Uterus (tissue), 4 donors: ENCODE measurements at places on chromosomes 7 and 10. TPM values are rescaled to one million over a fixed set of nuclear protein-coding genes. Genes with fewer than 3 reads are reported as not detected.
A peak's percentile ranks its signal among the peaks of the same experiment; 100 is the strongest.

MLXIPL gene
- 1.9 TPM for total RNA-seq

HSPA12A gene
- total RNA-seq: 8.8 TPM

PPP1R3C gene
- 20.7 TPM for total RNA-seq

SLC26A5 gene
- total RNA-seq: not detected

CASD1 gene
- 72.6 TPM for total RNA-seq

GHRHR gene
- total RNA-seq: not detected

GRM3 gene
- total RNA-seq: not detected

SPDYE6 gene
- total RNA-seq: not detected

RPP38 gene
- 0.29 TPM for total RNA-seq

CDK5 gene
- 9.3 TPM for total RNA-seq

FZD1 gene
- 39.3 TPM for total RNA-seq

MMRN2 gene
- total RNA-seq: 45.0 TPM

COL1A2 gene
- total RNA-seq: 231 TPM

SLC26A3 gene
- total RNA-seq: 1.0 TPM

GRCh38 chr7:136131304-136131630, 154.1 kb upstream of the MTPN start:
- DNase-seq: no peak

- no peak for DNase-seq
These were observed 168.3 kb downstream of the CHRM2 start for GRCh38 chr7:137036768-137037167.

DNA sequence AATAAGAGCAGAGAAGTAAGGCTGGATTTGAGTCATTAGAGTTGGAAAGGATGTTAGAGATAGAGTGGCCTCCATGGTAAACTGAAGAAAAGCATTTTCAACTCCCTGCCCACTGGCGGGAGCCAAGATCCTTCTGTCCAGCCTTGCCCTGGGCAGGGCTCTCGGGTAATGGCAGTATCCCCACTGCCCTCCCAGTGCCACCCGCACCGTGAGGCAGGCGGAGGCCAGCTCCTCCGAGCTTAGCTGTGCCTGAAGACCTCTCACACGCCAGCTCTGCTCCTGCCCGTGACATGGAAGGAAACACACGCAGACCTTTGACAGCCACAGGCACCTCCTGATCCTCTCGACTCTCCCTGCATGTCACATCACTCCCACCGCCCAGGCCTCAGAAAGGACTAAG, 22.3 kb downstream of the BCCIP start:
- DNase-seq: no peak

DNA sequence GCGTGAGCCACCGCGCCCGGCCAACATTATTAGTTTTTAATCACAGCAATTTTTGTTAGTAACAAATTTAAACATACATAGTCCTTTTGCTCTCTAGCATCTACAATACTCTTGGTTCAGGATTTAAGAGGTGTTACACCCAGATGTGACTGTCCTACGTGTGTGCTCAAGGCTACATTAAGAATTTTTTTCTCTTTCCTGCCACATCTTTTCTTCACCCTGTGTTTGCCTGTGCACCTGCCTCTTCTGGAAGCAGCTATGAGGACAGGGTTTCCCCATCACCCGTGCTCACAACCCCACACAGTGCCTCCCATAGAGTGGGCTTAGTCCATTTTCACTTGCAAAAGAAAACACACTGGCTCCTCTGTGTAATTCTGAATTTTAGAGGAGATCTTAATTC, 186.7 kb upstream of the KLF6 start:
- no peak for DNase-seq

DNA sequence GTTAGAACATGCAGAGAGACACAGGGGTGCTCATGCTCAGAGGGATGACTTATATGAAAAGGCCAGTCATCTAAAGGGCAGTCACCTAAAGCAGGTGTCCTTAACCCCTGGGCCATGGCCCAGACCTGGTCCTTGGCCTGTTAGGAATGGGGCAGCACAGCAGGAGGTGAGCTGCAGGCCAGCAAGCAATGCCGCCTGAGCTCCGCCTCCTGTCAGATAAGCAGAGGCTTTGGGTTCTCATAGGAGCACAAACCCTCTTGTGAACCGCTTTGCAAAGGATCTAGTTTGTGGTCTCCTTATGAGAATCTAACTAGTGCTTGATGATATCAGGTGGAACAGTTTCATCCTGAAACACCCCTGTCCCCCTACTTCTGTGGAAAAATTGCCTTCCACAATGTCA, 14.5 kb downstream of the ANKRD7 start:
- no peak for DNase-seq

GRCh38 chr10:131422731-131423130, 111.2 kb upstream of the TCERG1L start:
- DNase-seq: no peak

DNA sequence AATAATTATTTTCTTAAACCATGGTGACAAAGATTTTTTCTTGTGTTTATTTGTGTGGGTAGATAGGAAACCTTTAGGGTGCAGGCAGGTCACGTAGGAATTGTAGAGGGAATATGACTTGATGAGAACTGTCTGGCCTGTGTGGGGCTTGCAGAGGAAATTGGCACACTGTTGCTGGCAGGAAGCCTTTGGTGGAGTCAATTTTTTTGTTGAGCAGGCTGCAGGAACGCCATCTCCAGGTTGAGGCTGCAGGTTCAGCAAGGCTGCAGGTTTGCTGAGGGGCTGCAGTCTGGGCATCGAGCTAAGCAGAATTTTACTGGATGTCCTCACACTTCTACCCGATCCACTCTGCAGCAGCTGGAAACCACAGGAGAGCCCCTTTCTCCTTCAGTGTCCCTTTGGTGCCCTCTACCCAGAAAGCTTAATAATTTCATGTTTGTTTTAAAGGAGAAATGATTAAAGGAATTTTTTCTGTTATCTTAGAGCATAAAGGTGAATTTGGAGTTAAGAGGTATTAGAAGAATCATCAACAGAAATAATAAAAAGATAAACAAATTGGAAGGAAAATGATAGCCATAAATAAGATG, 37.0 kb downstream of the TBC1D12 start:
- no peak for DNase-seq

- DNase-seq: peak; percentile 52
These were observed 61.2 kb downstream of the DNAJB6 start for GRCh38 chr7:157397731-157398691.

GRCh38 chr7:126780993-126781392, 471.7 kb downstream of the GRM8 start:
- no peak for DNase-seq

DNA sequence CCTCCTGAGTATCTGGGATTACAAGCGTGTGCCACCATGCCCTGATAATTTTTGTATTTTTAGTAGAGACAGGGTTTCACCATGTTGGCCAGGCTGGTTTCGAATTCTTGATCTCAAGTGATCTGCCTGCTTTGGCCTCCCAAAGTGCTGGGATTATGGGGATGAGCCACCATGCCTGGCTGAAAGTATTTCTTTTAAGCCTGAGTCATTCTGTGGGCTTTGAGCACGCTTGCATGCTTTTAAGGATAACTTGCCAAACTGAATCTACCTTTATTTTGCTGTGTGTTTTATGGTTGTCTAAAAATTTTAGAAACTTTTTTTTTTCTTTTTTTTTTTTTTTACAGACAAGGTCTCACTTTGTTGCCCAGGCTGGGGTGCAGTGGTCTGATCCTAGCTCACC, 33.2 kb downstream of the CNNM2 start:
- DNase-seq: no peak

- DNase-seq: no peak
These were observed 21.0 kb upstream of the ABI1 start for GRCh38 chr10:26881600-26882331.

DNA sequence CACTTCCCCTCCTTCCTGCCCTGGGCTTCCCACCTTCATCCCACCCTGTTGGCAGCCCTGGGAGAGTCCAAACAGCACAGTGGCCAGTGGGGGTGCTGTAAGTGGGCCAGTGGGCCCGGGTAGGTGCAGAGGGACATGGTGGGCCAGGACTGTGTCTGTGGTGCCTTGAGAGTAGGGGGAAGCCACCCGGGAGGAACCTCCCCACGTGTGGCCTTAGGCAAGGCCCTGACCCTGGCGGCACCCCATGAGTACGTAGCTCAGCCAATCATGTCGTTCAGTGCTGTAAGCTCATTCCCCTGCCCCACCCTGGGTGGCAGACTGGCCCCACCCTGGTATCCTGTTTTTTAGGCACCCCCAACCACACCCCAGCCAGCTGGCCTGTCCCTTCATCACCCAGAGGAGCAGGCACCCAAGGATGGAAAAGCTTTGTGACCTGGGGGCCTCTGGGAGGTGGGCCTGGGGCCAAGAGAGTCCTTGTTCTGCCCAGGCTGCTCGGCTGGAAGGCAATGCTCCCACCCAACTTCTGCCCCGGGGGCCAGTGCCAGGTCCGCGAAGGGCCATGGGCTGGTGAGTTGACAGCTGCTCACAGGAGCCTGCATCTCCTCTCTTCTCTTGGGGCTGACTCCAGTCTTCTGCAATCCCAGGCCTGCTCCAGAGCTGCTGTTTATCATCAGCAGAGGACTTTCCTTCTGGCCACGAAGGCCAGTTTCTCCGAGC, 41.6 kb downstream of the TSPAN15 start:
- DNase-seq: peak; percentile 16

DNA sequence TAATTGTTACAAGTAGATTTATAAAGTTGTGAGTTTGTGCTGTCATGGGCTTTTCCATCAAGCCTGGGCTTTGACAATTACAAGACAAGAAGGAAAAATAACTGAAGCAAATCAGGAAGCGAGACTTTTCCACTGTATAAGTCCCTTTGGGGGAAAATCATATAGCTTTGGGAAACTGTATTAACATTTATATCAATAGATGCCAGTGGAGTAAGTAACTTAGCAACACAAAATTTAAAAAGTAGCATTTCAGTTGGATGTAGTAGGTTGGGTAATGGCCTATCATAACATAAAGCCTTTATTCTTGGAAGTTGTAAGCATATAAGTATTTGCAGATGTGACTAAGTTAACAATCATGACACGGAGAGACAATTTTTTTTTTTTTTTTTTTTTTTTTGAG, 931.1 kb downstream of the CNTNAP2 start:
- DNase-seq: no peak

GRCh38 chr7:158843771-158844170, 12.6 kb upstream of the DYNC2I1 start:
- DNase-seq: no peak

GRCh38 chr7:1452205-1452604, 7.1 kb downstream of the MICALL2 start:
- no peak for DNase-seq

GRCh38 chr7:140631021-140631420, 9.6 kb downstream of the DENND2A start:
- DNase-seq: no peak

- no peak for DNase-seq
These were observed 1.5 kb downstream of the IPMK start for GRCh38 chr10:58266003-58266825.

DNA sequence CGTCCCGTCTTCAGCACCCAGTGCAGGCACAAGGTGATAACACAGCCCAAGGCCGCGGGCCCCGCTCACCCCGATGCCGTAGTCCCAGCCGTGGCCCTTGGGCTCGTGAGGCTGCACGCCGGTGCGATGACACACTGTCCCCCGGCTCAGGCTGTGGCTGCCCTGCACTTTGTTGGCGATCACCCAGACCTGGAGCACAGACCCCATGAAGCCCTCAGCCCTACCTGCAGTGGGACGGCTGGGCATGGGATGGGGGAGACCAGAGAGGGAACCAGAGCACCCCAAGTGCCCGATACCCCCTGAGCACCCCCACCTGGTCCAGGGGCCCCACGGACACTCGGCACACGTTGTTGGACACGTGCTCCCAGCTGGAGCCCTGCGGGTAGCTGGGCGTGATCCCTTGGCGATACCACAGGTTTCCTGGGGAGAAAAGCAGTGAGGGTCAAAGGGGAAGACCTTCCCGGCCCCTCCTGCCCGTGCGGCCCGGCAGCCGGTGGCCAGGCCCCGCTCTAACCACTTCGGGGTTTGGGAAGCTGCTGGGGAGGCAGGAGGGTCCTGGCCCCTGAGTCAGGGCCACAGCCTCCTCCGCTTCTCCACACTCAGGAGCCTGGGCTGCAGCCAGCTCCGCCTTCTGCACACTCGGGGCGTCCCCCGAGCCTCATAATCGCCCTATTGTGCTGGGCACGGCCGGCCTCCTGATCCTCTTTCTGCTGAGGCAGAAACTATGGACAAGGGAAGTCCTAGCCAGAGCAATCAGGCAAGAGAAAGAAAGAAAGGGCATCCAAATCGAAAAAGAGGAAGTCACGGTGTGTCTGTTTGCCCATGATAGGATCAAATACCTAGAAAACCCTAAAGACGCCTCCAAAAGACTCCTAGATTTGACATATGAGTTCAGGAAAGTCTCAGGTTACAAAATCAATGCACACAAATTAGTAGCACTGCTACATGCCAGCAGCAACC, 6.7 kb downstream of the BHLHA15 start:
- no peak for DNase-seq

DNA sequence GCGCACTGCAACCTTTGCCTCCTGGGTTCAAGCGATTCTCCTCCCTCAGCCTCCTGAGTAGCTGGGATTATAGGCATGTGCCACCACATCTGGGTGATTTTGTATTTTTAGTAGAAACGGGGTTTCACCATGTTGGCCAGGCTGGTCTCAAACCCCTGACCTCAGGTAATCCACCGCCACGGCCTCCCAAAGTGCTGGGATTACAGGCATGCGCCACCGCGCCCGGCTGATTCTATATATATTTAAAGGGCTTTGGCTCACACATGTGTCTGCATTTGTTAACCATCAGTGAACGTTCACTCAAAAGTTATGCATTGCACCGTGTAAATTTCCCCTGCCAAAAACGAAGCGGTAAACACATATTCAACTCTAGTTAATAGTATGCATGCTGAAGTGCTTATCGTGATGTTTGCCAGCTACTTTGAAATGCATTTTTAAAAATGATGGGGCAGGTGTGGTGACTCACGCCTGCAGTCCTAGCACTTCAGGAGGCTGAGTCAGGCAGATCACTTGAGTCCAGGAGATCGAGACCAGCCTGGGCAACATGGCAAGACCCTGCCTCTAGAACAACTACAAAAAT, 17.7 kb upstream of the WIPI2 start:
- no peak for DNase-seq

DNA sequence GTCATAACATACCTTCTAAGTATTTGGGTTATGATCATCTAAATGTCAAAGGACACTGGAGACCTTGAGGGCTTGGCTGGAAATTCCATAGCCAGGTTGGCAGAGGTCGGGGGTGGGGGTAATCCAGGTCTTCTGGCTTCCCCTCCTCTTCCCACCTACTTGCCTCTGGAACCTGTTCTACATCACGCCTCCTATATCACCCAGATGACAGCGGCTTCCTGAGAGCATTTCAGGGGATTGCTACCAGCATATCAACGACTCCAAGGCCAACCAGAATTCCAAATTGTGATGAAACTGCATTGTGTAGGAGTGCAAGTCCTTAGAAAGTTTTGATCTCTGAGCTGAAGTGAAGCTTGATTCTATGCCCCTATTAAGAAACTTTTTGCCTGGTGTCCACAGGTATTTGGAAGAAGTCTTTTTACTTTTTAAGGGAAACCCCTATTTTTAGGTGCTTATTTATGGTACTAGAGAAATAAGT, 95.7 kb downstream of the SH2D4B start:
- DNase-seq: no peak
